ENCODE measurements at places on chromosomes 2 and 18. TPM values are rescaled to one million over a fixed set of nuclear protein-coding genes. Genes with fewer than 3 reads are reported as not detected.

GTF2A1L gene
- total RNA-seq = not detected

SMCHD1 gene
- 99.0 TPM for total RNA-seq

GCG gene
- not detected for total RNA-seq

ACOXL gene
- not detected for total RNA-seq

GDF7 gene
- total RNA-seq = not detected

REEP1 gene
- not detected for total RNA-seq

Data from fibroblast of the aortic adventitia (primary cell).